ENCODE measurements at places on chromosomes 6 and 20.

- DNase-seq, result no peak
Measured at GRCh38 chr20:40809361-40809760, 120.3 kb upstream of the MAFB start.

GRCh38 chr20:16314320-16314719 lies 258.9 kb downstream of the KIF16B start:
- DNase-seq, result no peak

GRCh38 chr6:133130863-133131262 lies 110.3 kb upstream of the EYA4 start:
- DNase-seq, result no peak

DNA sequence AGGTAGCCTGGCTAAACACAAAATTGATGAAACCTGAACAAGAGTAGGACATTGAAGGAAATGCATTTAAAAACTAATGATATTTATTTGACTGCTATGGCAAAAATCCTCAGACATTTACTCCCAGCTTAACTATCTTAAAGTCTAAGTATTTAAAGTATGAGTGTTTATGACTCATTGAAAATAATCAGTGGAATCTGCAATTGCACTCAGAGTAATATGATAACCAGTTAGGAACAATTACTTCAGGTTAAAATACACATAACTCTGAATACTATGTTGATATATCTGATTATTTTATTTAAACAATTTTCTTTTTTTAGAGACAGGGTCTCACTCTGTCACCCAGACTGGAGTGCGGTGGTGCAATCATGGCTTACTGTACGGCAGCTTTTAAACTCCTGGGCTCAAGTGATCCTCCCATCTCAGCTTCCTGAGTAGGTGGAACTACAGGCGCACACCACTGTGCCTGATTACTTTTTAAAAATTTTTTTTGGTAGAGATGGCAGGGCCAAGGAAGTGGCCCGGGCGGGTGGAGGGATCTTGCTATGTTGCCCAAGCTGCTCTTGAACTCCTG lies 43.9 kb downstream of the FILIP1 start:
- DNase-seq, result no peak

GRCh38 chr20:12207875-12208274 lies 290.2 kb downstream of the BTBD3 start:
- DNase-seq, result no peak

DNA sequence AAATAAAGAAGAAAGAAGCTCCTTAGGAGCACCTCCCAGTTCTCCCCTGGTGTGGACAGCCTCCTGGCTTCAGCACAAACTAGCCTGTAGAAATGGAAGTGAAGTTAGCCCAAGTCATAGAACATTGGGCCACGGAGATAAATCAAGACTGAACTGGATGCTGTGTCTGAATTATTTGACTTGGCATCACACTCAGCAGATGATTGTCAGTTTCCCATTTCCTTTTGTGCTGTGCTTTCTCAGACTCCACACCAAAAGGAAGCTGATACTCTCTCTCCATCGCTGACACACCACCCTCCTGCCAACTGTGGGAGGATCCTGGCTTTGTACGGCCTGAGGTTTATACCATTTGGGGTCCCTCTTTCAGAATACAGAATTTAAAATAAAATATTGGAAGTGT lies 209.8 kb downstream of the TFAP2A start:
- DNase-seq, result no peak

DNA sequence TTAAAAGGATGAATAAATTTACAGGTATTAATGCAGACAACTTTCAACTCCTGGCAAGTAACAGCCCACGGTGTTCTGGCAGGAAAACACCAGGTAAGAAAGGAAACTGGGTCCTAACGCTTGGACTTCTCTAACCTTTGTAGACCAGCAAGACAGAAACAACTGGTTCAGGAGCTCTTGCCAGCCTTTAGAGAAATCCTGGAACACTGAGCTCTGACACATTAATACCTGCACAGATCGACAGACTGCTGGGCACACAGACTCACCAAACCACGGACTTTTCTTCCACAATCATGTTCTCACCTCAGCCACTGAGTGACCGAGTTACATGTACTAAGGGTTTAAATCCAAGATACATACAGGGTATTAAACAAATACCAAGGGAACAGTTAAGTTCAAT lies 36.3 kb downstream of the GRIK2 start:
- DNase-seq, result no peak

DNA sequence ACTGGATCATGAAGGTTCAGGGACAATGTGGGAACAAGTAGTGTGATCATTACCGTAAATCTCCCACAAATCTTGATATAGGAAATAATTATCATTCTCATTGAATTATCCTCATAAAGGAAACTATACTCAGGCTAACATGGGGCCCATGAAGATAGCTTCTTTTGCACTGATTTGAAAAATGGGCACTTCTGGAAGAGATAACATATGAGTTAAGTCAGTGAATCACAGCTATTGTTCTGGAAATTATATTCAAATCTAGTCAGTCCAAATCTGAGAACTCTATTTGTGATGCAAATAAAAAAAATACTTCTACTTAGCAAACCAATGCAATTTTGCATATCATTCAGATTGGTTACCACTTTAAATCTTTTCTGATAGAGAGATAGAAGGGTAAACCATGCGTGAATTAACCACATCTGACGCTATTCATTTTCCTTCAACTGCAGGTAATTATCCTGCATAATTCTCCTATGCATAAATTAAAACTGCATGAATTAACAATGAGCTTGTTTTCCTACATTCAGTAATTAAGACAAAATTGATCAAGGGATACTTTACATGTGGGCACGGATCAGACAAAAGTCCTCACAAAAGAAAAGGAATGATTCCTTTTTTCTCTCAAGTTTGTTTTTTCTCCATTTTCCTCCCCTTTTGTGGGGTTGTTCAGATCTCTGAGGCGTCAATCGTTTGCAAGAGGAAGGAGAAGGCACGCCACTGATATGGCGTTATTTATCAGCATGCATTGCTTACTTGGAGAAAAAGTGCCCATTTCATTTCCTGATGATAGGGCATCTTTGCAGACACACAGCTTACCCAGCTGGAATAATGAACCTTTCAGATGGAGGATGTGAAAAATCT lies 36.4 kb downstream of the RIPOR2 start:
- no peak for DNase-seq

DNA sequence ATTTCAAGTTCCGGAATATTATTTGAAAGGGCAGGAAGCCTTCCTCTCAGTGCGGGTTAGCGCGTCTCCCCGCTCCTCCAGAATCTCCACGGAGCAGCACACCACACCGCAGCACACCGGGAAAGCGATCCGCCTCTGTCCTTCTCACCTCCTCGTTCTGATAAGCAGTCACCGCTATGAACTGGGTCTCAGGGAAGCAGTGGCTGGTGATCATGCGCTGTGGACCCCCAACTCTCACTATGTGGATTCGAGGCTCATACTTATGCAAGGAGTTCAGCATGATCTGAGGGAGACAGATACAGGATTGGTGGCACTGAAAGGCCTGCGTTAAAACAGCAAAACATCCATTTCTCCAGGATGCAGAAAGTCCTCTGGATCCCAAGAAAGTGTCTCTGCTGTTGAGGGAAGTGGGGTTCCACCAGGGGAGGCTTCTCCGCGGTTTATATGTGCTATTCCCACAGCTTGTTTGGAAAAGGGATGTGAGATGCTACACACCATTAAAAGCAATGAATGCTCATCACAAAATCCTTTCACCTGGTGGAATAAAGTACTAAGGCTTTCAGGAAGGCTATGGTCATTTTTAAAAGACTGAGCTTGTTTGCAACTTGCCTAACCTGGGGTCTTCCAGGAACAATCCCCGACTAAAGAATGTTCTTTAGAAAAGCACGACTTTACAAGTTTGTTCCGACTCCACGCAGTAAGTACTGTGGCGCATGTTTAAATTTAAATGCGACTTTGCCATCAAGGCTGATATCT lies 1.9 kb downstream of the TBXT start:
- DNase-seq, result no peak

GRCh38 chr6:1735239-1735803 lies 125.6 kb downstream of the FOXC1 start:
- DNase-seq, result no peak

- DNase-seq, result no peak
Measured at GRCh38 chr6:44035621-44036020, 91.6 kb downstream of the MRPL14 start.

GRCh38 chr6:134772671-134773360 lies 177.1 kb downstream of the ALDH8A1 start:
- no peak for DNase-seq

DNA sequence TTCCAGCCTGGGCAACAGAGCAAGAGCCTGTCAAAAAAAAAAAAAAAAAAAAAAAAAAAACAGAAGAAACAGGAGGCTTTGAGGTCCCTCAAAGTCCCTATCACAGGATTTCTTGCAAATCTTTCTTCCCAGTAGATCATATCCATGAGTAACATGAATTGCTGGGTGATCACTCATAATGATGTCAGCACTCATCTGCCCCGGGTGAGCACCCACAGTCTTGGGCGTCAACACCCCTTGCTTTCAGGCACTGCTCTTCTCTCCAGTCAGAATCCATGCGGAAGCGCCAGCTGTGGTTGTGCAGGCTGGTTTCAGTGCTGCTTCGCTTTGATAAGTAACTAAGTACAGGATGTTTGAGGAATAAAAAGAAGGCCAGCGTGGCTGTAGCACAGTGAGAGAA lies 40.2 kb upstream of the INSM1 start:
- no peak for DNase-seq

DNA sequence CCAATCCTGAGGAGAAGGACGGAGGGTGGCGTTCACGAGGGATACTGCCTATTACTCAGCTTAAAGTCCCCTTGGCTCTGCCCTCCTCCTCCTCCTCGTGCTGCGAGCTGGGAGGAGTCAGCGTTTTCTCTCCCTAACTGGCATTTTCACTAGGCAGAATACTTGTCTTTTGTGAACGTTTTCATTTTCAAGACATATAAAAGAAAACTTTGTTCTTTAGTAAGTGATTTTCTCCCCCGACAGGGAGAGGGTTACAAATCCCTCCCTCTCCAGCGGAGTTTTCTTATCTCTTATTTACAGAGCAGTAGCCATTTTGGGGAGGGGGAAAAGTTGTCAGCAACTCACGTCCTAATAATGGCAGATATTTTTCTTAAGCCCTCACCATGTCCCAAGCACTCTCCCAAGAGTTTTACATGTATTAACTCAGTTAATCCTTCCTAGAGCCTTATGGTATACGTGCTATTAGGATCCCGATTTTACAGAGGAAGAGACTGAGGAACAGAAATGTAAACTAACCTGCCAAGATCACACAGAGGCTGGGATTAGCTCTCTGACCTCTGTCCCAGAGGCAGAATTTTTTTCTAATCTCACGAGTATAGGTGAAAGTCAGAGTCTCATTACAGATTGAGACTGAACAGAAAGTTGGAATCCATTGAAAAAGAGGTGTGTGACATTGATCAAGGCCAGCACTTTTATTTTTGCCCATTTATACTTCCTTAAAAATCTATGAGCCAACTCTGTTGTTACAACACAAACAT lies 30.0 kb upstream of the ZNF217 start:
- no peak for DNase-seq

GRCh38 chr6:37225350-37226169 lies 32.0 kb upstream of the TBC1D22B start:
- no peak for DNase-seq

DNA sequence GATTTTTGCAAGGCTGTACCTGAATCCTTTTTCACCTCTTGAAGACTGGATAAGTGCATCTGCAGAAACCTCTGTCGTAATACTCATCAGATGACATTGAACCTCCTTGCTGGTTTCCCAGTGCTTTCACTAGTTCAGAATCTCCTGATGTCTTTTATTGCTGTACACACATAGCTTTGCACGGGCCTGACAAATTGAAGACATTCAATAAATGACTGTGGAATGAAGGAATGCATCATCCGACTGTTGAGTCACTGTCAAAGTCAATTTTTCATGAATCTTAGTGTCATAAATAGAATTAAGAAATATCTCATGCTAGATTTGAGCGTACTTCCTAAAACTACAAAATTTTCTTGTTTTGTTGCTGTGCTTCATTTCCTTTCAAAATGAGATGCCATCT lies 598.2 kb upstream of the MAP3K7 start:
- no peak for DNase-seq

DNA sequence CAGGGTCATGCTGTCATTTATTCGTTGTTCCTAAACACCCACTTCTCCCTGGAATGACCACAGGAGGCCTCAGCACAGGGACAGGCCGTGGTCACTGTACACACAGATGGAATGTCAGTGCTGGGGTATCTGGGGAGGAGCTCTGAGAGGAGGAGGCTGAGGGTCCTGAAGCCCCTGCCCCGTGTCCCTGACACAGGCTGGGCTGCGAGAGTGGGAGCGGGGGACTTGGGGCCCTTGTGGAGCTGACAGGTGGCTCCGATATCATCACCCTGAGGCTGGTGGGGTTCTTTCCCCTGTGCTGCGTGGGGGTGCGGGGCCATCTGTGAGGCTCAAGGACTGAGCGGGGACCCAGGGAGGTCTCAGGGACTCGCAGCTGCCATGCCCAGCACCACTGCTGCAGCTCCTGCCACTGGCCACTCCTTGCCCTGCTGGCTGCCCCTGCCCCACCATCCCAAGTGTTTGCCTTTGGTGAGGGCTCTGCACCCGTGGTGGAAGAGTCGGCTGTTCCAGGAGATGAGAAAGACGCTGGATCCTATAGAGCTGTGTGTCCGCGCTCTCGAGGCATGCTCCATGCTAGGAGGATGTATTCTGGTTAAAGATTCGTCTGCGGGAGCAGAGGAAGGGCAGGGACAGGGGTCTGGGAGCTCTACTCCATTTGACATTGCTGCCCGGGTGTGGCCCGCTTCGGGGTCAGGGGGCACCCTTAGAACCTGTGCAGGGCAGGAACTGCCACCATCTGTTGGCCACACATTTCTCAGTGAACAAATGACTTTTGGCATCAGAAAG lies 18.9 kb downstream of the NPEPL1 start:
- DNase-seq, result no peak

GRCh38 chr6:43645613-43645964 lies 753 bp downstream of the RSPH9 start:
- no peak for DNase-seq

GRCh38 chr20:5136096-5136495 lies 9.3 kb downstream of the CDS2 start:
- no peak for DNase-seq

GRCh38 chr20:37501940-37502339 lies 19.1 kb upstream of the NNAT start:
- peak; percentile 71 for DNase-seq

DNA sequence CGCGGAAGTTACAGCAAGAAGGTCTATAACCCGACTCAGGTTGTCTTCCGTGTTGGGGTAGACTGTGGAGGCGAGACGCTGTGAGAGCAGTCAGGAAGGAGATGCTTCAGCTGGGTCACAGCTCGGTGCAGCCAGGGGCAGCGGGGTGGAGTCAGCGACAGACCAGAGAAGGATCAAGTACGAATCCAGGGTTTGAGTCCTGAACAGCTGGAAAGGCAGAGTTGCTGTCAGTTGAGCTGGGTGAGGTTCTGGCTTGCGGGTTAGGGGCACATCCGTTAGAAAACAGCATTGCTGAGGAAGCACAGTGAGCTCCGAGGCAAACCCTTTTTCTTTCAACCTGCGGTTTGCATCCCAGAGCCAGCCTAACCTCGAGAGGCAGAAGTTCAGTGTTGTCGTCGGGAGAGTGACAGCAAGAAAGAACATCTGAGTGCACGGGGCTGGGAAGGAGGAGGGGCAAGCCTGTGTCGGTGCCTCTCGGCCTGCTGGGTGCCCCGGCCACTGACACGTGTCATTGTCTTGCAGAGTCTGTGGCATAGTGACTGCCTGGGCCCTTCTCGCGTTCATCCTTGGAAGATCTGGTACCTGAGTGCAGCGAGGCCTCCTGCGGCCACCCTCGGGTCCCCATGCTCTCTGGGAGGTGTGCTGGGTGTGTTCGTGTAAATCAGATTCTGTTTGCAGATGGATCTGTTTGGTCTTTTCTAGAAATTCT lies 20.0 kb downstream of the PNLDC1 start:
- peak; percentile 35 for DNase-seq

All from NCI-H1417 (cell line).